ENCODE measurements at places on chromosomes 11 and 22. TPM values are rescaled to one million over a fixed set of nuclear protein-coding genes. Genes with fewer than 3 reads are reported as not detected.

GRCh38 chr22:37196539-37197450 lies 8.7 kb upstream of the C1QTNF6 start:
- DNase-seq = peak; percentile 82

Gene OR8G5
- not detected for total RNA-seq

- no peak for DNase-seq
These were observed 93.3 kb downstream of the ZBTB16 start for GRCh38 chr11:114152785-114153184.

DNA sequence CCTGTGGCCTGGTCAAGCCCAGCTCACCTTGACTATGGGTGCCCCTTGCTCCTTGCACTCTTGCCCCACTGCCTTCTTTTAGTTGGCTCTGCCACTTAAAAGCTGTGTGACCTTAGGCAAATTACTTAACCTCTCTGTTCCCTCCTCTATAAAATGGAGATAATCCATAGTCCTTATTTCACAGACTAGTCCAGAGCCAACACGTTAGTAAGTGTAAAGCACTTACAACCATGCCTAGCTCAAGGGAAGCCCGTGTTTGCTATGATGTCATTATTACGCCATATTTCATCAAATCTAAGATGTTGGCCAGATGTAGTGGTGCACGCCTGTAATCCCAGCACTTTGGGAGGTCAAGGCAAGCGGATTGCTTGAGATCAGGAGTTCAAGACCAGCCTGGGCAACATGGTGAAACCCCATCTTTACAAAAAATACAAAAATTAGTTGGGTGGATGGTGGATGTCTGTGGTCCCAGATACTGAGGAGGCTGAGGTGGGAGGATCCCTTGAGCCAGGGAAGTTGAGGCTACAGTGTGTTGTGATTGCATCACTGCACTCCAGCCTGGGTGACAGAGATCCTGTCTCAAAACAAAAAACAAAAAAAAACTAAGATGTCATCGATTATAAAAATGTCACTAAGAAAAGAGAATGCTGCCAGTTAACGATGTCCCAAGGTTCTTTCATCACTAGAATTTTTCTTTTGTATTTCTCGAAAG lies 2.3 kb upstream of the CCDC88B start:
- no peak for DNase-seq

- DNase-seq = peak; percentile 67
These were observed 617 bp downstream of the CSKMT start for GRCh38 chr11:62665599-62666258.

Gene SLC25A45
- total RNA-seq = 9.4 TPM

Gene OR2AT4
- not detected for total RNA-seq

- no peak for DNase-seq
These were observed 61.9 kb downstream of the BMAL1 start for GRCh38 chr11:13339195-13340153.

- DNase-seq = no peak
These were observed 19.5 kb downstream of the MRGPRD start for GRCh38 chr11:68961245-68961644.

- no peak for DNase-seq
These were observed 1.6 kb upstream of the MFRP start for GRCh38 chr11:119347940-119348605.

GRCh38 chr11:41190437-41191082 lies 268.9 kb downstream of the LRRC4C start:
- no peak for DNase-seq

Gene SAA4
- not detected for total RNA-seq

DNA sequence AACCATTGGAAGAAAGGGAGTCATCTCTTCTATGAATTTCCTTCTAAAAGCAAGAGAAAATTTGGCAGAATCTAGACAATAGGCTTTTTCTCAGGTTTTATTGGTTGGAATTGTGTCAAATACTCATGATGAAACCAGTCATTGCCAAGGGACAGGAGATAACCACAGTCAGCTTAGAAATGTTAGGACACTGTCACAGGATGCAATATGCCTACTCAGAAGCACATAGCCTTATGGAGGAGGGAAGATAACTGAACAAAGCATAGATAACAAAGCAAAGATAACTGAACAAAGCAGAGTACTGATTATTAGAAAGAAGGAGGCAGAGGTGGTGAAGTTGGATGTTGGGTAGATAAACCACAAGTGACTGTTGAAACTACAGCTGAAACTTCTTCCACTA lies 303.5 kb upstream of the PDGFD start:
- no peak for DNase-seq

DNA sequence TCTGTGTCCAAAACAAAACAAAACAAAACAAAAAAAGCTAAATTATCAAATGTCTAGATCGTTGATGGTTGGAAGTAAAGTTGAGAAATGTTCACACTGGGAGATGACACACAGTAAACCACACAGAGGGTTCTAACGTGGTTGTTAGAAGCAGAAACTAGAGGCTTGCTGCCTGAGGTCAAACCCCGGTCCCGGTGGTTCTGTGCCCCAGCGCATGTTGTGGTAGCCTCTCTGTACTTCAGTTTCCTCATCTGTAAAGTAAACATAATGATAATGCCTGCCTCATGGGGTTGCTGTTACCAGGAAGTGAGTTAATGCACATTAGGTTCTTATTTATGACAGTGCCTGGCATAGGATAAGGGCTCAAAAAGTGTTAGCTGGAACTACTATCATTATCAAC lies 33.4 kb downstream of the PPARA start:
- no peak for DNase-seq

Gene A4GALT
- total RNA-seq = 57.9 TPM

GRCh38 chr11:119729951-119730613 lies 1.1 kb upstream of the NECTIN1 start:
- DNase-seq = peak; percentile 83

DNA sequence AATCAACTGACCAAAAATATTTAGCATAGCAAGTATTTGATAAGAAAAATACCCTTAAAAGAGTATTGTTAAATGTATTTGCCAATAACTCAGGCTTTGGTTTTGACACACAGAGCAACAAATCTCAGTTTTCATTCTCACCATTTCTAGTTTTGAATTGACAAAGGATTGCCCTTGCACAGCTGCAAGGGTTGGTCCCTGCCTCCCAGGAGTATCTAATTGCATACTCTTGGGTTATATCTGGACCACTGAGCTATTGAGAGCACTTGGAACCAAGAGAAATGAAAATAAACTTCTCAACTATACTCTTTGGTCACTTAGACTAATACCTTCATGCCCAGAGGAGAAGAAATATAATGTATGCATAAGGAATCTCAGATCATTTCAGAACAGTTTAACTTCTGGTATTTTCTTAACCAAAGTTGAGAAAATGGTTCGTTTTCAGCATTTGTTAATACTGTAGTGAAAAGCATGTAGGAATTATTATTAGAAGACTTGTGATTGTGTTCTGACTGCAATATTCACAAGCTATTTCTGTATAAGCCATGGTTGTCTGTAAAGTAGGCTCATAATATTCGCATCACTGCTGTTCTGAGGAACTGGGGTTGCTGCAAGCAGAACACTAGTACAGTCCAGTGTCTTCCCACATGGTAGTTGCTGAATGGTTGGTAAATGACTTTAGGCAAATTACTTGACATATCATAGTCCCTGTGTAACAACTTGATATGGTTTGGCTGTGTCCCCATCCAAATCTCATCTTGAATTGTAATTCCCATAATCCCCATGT lies 7.9 kb downstream of the C2CD3 start:
- DNase-seq = no peak

GRCh38 chr22:29396126-29396525 lies 7.8 kb upstream of the AP1B1 start:
- DNase-seq = peak; percentile 2

GRCh38 chr22:39227542-39228272 lies 17.1 kb downstream of the PDGFB start:
- DNase-seq = no peak

Gene NECTIN1
- total RNA-seq = 232 TPM

GRCh38 chr11:64694026-64694755 lies 28.8 kb downstream of the NRXN2 start:
- no peak for DNase-seq

GRCh38 chr11:1553808-1554594 lies 18.1 kb downstream of the DUSP8 start:
- no peak for DNase-seq

GRCh38 chr11:64864473-64865285 lies 13.7 kb downstream of the EHD1 start:
- peak; percentile 80 for DNase-seq

DNA sequence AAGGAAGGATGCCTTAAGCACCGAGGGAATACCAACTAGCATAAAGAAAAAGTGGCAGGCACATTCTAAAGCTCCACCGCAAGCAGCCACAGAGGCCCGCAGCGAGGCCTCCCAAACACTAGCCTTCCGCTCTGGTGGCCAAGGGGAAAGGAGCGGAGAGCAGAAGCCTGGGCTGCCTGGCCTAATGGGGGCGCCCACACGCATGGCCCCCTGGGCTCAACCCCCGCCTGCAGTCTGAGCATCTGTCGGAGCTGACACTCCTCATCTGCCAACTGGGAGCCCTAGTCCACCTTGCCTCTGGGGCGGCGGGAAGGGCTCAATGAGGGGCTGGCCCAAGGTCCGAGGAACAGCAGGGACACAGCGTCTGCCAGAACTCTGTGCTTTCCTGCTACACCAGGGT lies 50.1 kb upstream of the WNT11 start:
- DNase-seq = no peak

Gene SIK3
- total RNA-seq = 56.5 TPM

Gene OR4D10
- total RNA-seq = not detected

Gene GDPD4
- not detected for total RNA-seq

DNA sequence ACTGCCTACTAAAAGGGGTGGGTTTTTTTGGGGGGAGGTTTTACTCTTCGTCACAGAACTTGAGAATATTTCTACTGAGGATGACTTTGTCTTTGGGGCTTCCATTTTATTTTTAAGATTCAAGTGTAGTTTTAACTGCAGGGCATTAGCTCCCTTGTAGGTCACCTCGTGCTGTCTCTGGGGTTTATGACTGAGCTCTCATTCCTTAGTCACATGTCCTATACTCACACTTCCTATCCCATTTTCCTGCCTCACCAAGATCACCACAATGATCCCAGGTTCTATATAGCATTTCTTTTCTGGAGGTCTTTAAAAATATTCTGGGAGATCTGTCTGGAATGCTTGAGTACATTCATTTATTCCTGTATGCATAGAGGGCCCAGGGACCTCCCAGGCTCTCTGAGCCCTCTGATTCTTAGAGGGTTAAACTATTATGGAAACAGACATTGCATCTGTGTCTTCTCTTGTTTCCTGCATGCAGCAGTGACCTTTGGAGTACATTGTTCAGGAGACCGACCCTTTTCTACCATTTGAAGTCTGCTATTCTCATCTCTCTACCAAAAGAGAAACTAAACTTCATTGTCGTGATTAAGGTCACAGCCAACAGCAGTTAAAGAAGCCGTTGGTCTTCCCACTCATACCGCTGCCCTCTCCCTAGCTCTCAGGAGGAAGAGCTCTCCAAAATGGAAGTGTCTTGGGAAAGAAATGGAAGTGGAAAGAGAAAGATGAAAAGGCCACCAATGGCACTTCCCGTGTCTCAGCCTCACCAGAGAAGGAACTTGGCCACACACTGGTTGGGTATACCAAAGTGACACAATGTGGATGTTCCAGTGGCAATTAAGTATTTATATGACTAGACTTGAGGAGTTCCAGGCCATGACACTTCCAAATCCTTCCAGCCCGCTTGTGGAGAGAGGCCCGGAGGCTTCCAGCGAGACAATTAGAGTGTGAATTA lies 77.5 kb downstream of the ZBTB16 start:
- DNase-seq = no peak

Gene PTPN5
- total RNA-seq = 2.6 TPM

DNA sequence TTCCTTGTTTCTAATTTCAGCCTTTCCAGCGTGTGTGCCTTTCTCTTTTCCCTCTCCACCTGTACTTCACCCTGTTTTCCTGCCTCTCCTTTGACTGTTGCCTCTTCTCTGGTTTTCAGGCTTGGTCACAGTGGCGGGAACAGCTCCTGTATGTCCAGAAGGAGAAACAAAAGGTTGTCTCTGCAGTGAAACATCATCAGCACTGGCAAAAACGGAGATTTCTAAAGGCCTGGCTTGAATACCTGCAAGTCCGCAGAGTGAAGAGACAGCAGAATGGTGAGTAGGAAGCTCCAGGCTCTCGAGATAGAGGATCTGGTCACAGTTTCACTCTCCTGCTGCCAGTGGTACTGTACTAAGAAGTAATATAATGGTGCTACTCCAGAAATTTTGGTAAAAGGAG lies 76.6 kb downstream of the SFI1 start:
- no peak for DNase-seq

Gene MUC2
- total RNA-seq = 0.39 TPM

DNA sequence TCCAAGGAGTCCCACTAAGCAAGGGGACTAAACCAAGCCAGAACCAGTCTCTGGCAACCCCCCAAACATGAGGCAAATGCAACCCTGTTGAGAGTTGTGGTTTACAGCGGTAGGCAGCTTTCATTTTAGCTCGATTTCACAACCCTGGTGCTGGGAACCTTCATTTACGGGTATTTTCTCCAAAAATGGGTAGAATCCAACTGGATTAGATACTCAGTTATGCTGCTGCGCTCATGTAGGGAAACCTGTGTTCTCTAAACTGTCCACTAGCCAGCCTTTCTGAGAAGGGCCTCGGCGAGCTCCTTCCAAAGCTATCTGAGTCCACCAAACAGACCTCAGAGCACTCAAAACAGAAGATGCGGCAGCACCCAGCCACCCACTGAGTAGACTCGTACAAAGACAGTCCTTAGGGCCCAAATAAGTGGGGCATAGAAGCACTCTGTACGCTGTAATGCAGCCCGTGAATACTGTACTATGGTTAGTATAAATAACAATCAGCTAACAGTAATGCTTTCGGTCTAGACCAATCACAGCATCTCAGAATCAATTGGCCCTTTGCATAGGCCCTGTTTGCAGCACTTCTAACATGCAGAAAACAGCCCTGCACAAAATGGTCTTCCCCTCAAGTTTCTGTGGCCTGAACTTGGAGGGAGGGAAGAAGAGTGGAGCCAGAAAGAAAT lies 104.7 kb downstream of the ETS1 start:
- DNase-seq = no peak

DNA sequence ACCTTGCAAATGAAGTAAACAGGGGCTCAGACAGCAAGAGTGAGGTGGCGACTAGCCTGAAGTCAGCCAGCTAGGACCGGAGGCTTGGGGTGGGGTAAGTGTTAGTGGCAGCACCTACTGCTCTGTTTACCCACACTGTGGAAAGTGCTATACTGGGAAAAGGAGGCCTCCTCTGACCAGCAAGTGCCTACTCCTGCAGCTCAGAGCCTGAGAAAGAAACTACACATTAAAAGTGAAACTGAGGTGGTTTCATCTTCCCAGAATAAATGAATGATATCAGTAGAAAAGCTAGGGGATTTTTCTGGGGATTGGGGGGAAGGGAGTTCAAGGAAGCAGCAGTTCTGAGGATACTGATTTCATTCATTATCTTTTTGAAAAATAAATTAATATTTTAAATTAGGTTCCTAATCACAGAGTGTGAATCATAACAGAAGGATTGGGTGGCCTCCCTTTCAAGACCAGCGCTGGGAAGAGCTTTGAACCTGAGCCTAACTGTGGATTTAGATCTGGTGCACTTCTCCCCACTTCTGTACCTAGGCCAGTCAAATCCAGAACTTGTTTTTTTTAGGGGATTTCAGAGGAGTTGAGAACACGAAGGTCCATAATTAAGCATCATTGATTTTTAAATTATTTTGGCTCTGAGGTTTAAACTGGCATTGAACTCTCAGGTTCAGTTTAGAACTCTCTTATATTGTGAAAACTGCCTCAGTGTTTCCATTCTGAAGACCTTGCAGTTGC lies 48.1 kb upstream of the GRAMD1B start:
- DNase-seq = no peak

- no peak for DNase-seq
These were observed 18.8 kb upstream of the ST3GAL4 start for GRCh38 chr11:126336671-126337101.
